ENCODE measurements at places on chromosomes 2 and 18.

DNA sequence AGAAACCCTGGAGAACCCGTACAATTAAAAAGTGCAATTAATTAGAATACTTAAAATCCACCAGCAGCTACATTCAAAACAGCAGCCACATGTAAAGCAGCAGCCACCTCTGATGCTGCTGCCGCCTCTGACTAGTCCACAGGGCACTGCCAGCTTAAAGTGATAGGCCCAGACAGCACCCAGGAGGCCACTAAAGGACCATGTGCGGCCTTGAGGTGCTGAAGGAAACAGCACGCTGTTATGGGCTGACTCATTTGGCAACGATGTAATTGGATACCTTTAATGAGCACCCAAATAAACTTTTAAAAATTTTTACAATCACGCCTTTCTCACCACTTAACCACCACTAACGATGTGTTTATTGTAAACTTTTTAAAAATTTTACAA, 209.3 kb upstream of the NCKAP5 start:
- no peak for DNase-seq

- no peak for DNase-seq
Measured at GRCh38 chr18:29074147-29074546, 897.2 kb upstream of the CDH2 start.

DNA sequence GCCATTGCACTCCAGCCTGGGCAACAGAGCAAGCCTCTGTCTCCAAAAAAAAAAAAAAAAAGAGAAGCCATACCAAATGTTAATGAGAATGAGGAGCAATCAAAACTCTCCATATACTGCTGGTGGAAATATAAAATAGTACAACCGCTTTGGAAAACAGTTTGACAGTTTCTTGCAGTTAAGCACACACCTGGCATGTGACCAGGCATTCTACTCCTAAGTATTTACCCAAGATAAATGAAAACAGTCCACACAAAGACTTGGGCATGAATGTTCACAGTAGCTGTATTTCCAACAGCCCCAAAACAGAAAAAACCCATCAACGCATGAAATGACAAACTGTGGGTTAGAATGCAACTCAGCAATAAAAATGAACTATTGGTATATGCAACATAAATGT, 76.0 kb upstream of the ST8SIA5 start:
- DNase-seq: no peak

DNA sequence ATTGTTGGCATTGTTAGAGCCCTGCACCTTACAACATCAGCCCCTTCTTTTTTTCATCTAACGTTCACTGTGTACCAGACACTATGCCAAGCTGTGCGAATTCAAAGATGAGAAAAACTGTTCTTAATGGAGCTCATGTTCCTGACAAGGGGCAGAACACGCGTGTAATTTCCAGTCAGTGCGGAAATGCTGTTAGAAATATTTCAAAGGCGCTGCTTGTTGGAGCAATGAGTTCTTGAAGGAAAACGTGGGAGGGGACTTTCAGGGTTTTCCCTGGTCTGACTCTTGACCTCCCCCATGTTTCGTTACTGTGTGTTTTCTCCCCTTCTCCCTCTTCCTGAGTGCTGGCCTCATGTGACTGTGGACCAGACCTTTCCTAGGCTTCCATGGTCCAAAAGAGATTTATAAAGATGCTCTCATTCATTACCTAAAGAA, 1.5 kb downstream of the MTHFD2 start:
- no peak for DNase-seq

GRCh38 chr2:160227293-160227915, 27.3 kb upstream of the ITGB6 start:
- DNase-seq: no peak

DNA sequence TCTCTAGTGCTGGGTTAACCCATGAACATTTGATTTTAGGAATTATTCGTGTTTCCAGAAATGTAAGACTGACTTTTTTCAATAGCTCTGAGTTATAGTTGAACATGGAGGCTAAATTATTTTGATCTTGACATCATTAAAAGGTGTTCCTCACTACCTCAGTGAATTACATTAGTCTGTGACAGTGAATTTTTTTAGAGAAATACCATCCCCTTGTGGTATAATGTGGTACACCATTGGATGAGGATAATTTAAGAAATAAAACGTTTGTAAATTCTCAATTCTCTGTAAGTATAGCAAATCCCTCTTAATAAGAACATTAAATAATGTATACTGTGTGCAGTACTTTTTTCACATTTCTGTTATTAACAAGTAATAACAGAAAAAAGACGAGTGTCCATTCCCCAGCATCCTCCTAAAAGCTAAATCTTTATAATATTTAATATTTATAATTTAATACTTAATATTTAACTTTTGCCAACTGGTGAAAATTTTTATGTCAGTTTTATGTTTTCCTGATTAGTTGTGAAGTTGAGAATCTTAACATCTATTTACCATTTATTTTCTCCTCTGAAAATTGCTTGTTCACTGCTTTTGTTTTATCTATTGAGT, 70.3 kb upstream of the CWC22 start:
- peak; percentile 42 for DNase-seq

DNA sequence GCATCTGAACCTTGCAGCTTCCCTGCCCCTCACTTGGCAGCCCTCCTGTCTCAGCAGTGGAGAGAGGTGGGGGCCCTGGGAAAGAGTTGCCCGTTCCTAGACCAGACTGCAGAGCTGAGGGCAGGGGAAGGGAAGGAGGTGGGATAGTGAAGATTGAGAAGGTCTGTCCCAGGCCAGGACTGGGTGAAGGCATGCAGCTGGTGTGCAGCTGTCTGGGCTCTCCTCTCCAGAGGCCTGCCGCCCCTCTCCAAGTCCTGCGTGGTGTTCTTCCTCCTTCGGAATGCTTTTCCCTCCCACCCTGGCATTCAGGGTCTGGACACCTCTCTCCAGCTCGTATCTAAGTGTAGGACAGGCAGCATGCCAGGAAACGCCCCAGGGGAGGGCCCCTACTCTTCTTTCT, 323.5 kb downstream of the CELF4 start:
- no peak for DNase-seq

GRCh38 chr2:232891621-232892071, 21.6 kb downstream of the SNORC start:
- no peak for DNase-seq

- DNase-seq: no peak
Measured at GRCh38 chr2:239398521-239398921, 2.3 kb downstream of the HDAC4 start.

DNA sequence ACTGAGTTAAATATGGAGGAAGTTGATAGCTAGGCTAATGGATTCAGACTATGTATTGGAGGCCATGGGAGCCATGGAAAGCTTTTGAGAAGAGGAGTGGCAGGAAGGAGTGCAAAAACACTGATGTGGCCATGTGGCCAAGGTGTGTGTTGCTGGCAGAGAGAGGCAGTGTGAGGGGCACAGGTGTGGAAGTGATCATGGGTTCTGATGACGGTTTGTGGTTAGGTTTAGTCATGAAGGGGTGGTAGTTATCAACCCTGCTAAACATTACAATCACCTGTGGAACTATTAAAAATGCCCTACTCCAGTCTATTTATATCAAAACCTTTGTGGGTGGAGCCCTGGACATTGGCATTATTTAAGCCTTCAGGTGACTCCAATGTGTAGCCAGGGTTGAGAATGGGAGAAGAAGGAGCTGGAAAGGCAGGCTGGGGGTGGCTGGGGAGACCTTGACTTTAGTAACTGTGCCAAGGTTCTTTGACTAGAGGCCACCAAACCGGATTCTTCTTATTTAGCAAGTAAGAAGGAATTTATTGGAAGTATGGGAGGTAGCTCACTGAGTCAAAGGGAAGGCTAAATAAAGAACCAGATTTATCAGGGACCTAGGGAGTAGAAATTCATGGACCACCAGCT, 13.5 kb downstream of the GPR39 start:
- no peak for DNase-seq

DNA sequence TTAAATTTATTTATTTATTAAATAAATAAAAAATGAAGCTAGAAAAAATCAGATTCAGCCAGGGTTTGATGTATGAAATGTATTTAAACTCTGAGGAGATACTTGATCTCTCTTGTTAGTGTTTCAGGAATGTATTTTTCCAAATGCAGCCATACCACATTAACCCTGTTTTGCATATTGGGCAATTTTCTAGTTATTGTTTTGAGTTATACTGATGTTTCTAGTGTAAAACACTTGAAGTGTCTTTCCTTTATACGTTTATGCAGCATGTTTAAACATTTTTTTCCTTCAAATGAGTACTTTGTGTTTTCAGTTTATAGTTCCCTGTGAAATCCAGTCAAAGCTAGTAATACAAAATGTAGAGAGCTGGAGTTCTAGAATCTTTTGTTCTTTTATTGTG, 69.9 kb downstream of the WDR7 start:
- no peak for DNase-seq

- no peak for DNase-seq
Measured at GRCh38 chr2:58308435-58308834, 67.3 kb upstream of the FANCL start.

DNA sequence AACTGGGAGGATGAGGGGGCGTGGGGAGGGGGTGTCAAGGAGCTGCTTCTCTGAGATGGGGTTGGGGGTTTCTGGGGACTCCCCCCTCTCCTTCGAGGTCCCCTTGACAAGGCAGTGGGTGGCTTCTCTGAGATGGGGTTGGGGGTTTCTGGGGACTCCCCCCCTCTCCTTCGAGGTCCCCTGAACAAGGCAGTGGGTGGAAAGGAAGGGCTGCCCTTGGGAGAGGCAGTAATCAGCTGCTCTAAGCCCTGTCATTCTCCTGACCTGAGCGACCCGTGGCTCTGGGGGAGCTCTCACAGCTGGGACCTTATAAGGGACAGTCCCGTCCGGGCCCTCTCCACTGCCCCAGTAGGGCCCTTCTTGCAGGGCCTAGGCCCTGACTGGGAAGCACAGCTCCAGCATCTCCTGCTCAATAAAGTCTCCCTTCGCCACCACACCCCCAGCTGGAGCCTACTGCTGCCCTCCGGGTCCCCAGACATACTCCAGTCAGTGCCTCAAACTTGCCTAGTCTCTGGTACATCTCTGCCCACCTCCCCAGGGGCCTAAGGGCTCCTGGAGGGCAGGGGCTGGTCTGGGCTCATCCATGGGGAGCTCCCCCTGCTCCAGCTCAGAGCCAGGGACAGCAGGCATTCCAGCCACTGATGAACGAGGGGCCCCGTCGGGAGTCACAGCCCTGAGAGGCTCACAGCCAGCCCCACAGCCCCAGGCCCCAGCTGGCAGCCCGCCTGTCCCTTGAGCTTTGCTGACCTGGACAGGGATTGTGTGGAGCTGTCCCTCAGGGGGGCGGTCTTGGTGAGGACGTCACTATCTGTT, 2.8 kb downstream of the GAREM2 start:
- no peak for DNase-seq

DNA sequence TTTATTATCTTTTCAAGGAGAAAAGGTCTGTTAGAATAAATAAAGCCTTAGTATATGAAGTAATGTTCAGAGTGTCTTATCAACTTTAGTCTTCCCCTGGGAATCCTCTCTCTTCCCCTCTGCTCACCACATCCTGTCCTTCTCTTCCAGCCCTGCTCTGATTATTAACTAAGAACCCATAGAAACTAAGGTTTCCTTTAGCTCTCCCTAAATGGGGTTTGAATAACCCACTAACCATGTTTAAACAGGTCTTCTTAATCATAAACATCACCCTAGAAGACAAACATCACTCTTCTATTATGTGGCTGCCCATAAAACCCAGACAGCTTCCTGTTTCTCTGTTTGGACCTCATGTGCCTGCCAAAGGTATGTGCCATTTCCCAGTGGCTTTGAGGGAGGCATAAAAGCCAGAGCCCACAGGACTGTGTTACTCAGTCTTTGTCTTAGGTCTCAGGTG, 50.1 kb downstream of the SLC14A1 start:
- DNase-seq: peak; percentile 78

DNA sequence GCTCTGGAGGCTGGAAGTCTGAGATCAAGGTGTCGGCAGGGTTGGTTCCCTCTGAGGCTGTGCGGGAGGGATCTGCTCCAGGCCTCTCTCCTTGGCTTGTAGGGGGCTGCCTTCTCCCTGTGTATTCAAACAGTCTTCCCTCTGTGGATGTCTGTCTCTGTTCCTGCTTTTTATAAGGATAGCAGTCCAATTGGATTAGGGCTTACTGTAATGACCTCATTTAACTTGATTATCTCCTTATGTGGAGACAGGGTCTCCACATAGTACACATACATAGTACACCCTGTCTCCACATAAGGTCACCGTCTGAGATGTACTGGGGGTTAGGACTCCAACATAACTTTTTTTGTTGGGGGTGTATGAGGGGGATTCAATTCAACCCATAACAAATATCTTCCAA, 30.5 kb downstream of the TCF7L1 start:
- no peak for DNase-seq

DNA sequence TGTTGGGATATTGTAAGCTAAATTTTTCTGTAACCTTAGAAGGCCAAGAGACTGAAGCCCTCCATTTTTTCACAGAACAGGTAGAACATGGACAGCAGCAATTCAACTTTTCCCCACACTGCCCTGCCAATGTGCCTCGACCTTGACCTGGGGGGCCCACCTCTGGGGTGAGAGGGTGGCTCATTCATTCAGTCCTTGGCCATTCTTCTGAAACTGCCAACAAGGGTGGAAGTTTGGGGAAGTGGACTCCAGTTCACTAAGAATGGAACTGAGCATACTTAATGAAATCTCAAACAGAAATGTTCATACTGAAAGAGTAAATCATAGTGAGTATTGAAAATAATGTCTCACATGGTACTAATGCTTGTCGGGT, 1.1 kb downstream of the EEF1B2 start:
- no peak for DNase-seq
